Bronchial epithelial cell (primary cell): ENCODE measurements at places on chromosomes 16 and 17.

- DNase-seq = no peak
Observed at GRCh38 chr16:51134269-51134812, 16.7 kb downstream of the SALL1 start.

GRCh38 chr16:3065069-3065741 is at the start of gene IL32:
TSS of gene IL32 (plus strand) at chr16:3065640. CDS start at chr16:3065812, 172 bp downstream.
- DNase-seq = peak; percentile 78

DNA sequence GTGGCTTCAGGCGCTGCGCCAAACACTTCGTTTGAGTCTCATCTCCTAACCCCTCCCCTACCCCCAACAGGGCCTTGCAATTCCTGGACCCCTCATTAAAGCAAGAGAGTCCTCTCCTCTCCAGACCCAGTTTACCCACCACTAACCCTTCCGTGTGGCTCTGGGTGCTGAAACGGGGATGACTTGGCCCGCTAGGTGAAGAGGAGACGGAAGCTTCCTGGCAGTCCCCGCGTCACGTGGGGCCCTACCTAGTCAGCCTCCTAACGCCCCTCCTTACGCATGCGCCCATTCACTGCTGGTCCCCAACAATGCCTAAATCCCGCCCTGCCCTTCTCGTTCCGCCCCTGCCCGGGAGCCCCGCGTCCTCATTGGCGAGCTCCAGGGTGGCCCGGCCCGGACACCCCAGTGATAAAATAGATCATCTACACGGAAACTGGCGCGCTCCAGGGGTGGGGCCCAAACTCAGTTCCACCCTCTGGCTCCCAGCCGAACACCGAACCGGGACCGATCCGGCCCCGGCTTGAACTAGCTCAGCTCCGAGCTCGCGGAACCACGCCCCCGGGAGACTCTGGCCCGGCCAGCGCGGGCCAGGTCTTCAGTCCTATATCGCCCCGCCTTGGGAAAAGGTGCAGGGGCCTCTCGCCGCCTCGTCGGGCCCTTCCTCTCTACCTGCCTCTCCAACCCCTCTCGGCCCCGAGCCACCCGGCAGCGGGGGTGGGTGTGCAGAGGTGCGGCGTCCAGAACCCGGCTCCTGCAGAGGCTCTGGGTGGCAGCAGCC is at the start of gene SLC16A13:
SLC16A13 (plus strand) TSS at position 425 of the 778 bp plus-strand sequence. CDS start 368 bp downstream, outside the sequence.
- DNase-seq = peak; percentile 96

GRCh38 chr17:42675965-42676423 is 800 bp downstream of the PLEKHH3 start:
- DNase-seq = no peak

DNA sequence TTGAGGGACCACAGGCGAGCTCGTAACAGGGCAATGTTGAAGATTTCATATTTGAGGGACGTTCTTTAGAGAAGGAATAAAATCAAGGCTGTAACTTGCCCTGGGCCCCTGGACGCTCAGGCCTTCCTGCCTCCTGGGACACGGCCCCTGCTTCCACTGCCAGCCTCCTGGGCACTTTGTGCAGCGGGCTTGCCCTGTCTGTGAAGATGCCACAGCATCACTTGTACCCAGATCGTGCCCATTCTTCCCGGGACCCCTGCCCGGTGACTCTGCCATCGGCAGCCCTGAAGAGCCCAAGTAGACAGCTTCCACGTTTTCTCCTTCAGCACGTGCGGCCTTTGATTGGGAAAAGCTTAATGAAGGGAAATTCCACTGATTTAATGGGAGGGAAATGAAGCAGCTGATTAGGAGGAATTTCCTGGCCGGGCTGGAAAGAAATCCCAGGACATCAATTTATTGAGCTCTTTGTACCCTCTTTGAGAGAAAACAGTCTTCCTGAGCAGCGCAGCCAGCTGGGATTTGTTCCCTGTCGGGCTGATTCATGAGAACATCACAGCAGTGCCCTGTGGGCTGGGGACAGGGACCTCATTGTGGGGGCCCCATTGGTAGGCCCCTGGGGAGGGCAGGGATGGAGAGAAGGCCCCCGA is 71.5 kb downstream of the CRISPLD2 start:
- no peak for DNase-seq

DNA sequence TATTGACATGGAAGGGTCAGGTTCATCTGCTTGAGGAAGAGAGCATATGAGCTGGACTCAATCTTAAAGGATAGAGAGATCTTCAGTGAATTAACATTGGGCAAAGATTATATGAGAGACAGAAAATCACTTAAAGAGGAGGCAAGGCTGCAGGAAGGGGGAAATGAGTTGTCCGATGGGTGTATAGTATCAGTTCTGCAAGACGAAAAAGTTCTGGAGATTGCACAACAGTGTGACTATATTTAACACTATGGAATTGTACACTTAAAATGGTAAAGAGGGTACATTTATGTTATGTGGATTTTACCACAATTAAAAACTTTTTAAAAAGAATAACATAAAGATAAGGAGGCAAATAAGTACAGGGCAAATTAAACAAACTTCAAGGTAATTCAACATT is 80.7 kb downstream of the HELZ start:
- no peak for DNase-seq

DNA sequence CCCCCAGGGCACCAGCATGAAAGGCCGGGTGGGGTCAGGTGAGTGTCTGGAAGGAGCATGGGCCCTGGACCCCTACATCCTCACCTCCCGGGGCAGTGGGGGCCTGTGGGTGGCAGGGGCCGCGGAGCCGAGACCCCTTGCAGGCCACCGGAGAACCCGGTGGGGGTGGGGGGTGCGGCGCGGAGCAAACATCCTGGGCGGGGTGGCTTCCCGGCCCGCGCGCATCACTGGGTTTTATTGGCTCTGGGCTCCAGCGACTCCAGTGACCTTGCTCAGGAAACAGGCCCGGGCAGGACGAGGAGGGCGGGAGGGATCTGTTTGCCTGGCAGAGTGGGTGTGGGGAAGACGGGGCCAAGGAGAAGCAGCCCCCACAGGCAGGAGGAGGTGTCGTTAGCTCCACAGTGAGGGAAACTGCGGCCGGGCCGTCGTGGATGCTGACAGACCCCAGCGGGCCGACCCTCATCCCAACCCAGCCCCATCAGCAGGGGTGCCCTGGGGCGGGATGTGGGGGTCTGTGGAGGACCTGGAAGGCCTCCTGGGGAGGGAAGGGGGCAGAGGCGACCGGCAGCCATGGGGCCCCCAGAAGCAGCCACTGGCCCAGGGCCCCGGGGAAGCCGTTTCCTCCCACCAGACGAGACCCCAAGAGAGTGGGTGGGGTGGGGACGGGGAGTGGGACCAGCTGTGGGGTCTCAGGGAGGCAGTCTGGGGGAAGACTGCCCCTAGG is 10.6 kb downstream of the SSTR5 start:
- DNase-seq = no peak

- peak; percentile 12 for DNase-seq
Observed at GRCh38 chr17:1648173-1648962, 1.3 kb downstream of the RILP start.

GRCh38 chr16:75745823-75746222 is 19.5 kb upstream of the CPHXL start:
- DNase-seq = no peak

DNA sequence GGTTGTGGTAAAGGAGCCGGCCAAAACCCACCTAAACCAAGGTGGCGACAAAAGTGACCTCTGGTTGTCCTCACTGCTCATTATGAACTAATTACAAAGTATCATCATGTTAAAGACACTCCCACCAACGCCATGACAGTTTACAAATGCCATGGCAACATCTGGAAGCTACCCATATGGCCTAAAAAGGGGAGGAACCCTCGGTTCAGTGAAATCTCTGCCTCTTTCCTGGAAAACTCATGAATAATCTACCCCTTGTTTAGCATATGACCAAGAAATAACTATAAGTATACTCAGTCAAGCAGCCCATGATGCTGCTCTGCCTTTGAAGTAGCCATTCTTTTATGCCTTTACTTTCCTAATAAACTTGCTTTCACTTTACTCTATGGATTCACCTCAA is 72.2 kb downstream of the CYLD start:
- DNase-seq = no peak

DNA sequence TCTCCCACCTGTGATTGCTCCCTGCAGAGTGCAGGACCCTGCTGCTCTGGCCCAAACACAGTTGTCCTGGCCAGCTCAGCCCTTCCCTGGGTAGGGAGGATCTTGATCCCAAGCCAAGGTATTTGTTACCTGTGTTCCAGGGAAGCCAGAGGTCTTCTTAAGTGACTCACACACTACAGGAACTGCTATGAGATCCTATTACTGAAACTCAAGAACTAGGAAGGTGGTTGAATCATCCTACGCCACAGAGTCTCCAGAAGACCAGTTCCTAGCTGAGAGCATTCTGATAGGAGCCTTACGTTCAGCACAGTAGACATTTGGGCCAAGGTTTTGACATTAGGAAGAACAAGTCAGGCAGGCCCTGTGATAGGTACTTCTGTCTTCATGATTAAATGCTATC is 12.0 kb downstream of the CHST6 start:
- DNase-seq = peak; percentile 100

DNA sequence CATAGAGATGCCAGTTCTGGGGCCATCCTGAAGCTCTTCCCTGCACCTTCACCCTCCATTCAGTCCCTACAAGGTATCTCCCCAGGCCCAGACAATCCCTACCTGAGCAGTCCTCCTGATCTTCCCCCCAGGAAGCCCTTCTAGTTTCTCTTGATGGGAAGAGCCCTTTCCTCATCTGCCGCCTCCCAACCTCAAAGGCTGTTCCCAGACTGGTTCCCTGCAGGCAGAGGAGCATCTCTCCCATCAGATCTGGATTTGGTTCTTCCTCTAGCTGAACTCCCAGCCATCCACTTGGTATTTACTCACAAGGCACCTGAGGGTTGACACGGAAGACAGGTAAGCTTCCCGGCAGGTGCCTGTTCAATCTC is 24.6 kb upstream of the PHB1 start:
- DNase-seq = no peak

- no peak for DNase-seq
Observed at GRCh38 chr16:78091419-78091818, 8.0 kb upstream of the WWOX start.

DNA sequence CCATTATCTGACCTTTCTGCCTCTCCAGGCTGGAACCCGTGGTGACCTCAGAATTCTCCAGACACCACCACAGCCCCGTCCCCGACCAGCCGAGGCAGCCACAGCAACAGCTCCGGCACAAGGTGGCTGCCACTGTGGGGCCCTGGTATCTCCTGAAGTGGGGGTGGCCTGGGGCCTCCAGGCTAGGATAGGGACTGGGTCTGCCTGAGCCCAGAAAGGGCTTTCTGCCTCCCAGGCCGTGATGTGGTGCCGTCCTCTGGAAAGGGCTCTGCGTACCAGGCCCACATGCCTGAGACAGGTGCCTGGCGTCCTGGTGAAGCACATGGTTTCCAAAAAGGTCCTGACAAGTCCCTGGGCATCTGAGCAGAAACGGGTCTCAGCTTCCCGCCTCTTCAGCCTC is 17.1 kb downstream of the FLYWCH1 start:
- no peak for DNase-seq

GRCh38 chr17:35212668-35213067 is 18.5 kb upstream of the SLC35G3 start:
- DNase-seq = no peak

- no peak for DNase-seq
Observed at GRCh38 chr17:34143430-34143829, 111.7 kb upstream of the CCL2 start.

GRCh38 chr16:27806986-27807385 is 256.5 kb downstream of the GSG1L start:
- DNase-seq = no peak

DNA sequence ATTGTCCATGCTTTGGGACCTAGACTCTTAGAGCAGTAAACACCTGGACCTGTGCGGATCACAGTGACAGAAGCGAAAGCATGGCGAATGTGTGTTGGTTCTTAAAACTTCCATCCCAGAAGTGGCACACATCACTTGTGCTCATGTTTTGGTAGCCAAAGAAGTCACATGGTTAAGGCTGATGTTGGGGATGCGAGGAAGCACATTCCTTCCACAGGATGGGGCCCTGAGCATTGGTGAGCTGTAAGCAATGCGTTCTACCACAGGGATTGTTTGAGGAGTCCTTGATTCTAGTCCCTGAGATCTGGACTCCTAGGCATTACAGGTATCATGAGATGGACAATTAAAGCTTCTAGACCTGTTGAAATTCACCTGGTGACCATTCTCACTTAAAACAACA is 375.9 kb downstream of the UTP18 start:
- peak; percentile 10 for DNase-seq
